ENCODE measurements at places on chromosomes 7 and 10. TPM values are rescaled to one million over a fixed set of nuclear protein-coding genes. Genes with fewer than 3 reads are reported as not detected.

ZNF775 gene
- 7.1 TPM for total RNA-seq

DENND2A gene
- not detected for total RNA-seq

GPR85 gene
- not detected for total RNA-seq

NKX1-2 gene
- total RNA-seq: not detected

RGS10 gene
- total RNA-seq: 137 TPM

PMPCB gene
- 63.9 TPM for total RNA-seq

POR gene
- 34.0 TPM for total RNA-seq

NODAL gene
- total RNA-seq: 0.25 TPM

DNA sequence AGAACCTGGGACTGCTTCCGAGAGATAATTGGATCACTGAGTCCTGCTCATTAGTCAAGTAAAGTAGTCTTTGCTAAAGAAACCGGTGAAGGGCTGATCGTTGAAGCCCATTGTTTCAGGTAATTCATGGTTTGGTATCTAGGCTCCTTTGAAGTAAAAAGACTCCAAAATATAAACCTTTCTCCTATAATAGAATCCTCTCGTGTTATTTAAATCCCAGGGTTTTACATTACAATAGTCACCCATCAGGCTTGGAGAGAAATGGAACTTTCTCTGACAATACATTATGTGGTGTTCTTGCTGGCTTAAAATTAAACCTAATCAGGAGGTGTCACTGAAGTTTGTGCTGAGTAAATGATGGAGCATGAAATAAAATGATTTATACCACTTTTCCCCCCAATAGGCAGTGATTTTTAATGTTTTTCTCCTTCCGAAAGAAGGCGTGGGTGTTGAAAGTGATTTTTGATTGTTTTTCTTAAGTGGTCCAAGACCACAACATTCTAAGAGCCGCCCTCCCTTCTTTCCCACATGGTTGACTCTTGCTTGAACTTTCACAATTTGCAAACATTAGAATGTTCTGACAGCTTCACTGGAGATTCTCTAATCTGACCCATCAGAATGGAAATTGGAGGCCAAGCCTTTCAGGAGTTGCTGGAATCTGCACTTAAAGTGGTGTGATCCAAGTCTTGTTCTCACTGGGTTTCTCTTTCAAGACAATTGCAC lies 44.2 kb downstream of the LRMDA start:
- no peaks in the 10 kb centered on the region for H3K36me3 ChIP-seq
- H3K4me3 ChIP-seq: no peak overlapping the region
- no peak for DNase-seq

GRCh38 chr7:28180364-28181147 lies at the start of gene JAZF1:
TSS of gene JAZF1 (minus strand) at chr7:28180795.
- DNase-seq: peak; percentile 39
- peak within 1 kb of the TSS; percentile 30 for H3K27ac ChIP-seq
- H3K36me3 ChIP-seq: peaks cover 6% of the 10 kb centered on the region
- H3K4me1 ChIP-seq: peaks cover 14% of the 10 kb centered on the region

DNA sequence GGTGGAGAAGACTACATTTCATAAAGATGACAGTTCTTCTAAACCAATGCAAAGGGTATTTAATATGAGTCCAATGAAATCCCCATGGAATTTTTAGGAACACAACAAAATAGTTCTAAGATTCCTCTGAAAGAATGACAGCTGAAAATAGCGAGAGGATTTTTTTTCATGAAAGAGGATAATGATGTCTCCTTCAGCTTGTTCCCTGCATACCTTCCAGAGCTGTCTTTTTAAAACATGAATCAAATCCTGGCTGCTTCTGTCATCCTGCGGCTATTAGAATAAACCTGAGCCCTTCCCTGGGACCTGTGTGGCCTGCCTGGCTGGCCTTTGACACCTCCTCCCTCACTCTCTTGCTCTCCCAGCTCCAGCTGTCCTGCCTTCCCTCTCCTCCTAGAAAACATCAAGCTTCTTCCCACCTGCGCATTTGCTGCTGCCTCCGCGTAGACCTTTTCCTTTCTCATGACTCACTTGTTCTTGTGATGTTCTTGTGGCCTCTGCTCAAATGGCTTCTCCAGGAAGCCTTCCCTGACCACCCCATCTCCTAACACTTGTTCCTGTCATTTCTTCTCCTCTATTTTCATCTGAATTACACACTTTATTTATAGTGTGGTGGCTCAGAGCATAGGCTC lies 57.4 kb downstream of the EEPD1 start:
- no peak overlapping the region for H3K4me3 ChIP-seq
- no peaks in the 10 kb centered on the region for H3K36me3 ChIP-seq
- H3K27ac ChIP-seq: no peak overlapping the region
- peaks cover 25% of the 10 kb centered on the region for H3K4me1 ChIP-seq
- DNase-seq: no peak

DNA sequence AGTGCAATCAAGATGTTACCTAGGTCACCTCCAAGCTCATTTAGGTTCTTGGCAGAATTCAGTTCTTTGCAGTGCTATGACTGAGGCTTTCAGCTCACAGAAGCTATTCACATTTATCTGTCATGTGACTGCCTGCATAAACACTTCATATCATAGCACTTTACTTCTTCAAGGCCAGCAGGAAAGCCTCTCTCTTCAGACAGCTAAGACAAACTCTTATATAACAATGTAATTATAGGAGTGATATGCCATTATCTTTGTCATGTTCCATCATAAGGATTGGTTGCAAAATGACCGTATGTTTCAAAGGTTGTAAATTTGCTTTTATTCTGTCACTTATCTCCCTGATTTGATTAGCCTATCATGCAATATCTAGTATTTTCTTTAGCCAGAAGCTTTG lies 78.8 kb upstream of the TMEM196 start:
- no peaks in the 10 kb centered on the region for H3K27me3 ChIP-seq
- H3K4me1 ChIP-seq: no peaks in the 10 kb centered on the region
- no peaks in the 10 kb centered on the region for H3K36me3 ChIP-seq
- H3K4me3 ChIP-seq: no peak overlapping the region
- DNase-seq: no peak

DNA sequence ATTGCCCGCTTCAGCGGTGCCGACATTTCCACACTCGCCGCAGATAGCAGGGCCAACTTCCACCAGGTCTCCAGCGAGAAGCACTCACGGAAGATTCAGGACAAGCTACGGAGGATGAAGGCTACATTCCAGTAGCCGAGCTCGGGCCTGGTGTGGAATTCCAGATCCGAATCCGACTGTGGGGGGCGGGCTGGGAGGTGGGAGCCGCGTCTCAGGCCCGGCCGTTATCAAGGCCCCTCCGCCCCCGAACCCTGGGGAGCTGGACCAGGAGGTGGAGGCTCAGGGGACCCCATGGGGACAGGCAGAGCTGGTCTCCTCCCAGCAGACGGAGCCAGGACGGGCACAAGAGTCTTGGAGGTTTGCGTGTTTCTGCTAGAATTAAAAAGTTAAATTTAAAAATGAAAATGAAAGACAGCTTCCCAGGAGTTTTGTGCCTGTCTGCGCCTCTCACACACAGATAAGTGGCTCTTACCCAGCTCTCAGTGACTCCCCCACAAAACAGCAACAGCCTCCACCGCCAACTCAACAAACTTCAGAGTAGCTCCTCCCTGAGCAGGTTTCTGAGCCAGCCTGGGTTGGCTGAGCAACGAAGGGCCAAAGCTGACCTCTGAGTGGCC lies 5.2 kb upstream of the UTF1 start:
- peaks cover 7% of the 10 kb centered on the region for H3K36me3 ChIP-seq
- H3K27me3 ChIP-seq: peaks cover 30% of the 10 kb centered on the region
- DNase-seq: no peak
- H3K4me1 ChIP-seq: peaks cover 32% of the 10 kb centered on the region
- H3K4me3 ChIP-seq: peak overlapping the region; percentile 44

GRCh38 chr7:33558549-33559323 lies 346.6 kb upstream of the BMPER start:
- no peak overlapping the region for H3K27ac ChIP-seq
- no peak for DNase-seq
- H3K27me3 ChIP-seq: no peaks in the 10 kb centered on the region

DNA sequence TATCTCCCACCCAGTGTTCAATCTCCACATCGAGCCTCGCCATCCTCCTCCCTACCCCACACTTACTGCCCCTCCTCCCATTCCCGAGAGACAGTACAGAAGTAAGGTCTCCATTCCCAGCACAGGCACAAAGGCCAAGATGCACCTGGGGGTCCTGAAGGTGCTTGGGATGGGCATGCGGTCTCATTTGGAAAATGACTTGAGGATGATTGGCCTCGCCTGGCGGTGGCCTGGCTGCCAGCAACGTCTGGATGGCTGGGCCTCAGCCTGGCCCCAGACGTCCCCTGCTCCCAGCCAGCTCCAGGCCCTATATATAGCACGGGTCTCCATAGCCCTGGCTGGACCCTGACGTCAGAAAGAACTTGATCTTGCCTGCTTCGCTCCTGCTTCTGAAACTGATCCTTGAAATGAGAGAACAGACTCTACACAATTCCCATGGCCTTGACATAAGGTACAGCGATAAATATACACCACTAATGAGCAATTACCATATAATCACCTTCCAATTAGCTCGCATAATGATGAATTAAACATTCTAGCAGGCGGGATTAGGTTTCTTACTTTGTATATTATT lies 11.8 kb downstream of the EMX2 start:
- H3K27ac ChIP-seq: no peak overlapping the region
- no peak for DNase-seq
- H3K36me3 ChIP-seq: no peaks in the 10 kb centered on the region
- H3K27me3 ChIP-seq: peaks cover 57% of the 10 kb centered on the region
- H3K4me1 ChIP-seq: peaks cover 12% of the 10 kb centered on the region

- DNase-seq: no peak
- peaks cover 32% of the 10 kb centered on the region for H3K27me3 ChIP-seq
- H3K27ac ChIP-seq: no peak overlapping the region
Observed at GRCh38 chr10:84607523-84607922, 279.1 kb downstream of the CCSER2 start.

DNA sequence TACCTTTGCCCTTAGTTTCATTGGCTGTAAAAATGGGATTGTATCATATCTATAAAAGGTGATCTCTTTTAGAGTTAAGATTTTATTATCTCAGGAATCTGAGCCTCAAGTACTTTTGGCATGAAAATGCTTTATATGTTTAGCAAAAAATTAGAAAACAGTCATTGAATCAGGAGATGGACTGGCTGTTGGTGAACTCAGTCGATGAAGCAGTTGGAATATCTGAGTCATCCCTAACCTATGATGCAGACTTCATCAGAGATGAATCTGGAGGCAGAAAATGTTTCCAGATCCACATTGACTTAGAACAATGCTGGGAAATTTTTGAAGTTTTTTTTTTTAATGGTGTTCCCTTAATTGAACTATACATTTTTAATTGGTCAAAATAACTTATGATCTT lies 228.5 kb downstream of the SLC25A13 start:
- H3K27ac ChIP-seq: no peak overlapping the region
- H3K36me3 ChIP-seq: no peaks in the 10 kb centered on the region
- H3K4me3 ChIP-seq: no peak overlapping the region
- no peak for DNase-seq
- peaks cover 17% of the 10 kb centered on the region for H3K27me3 ChIP-seq
- H3K4me1 ChIP-seq: no peaks in the 10 kb centered on the region

- H3K4me1 ChIP-seq: no peaks in the 10 kb centered on the region
- no peaks in the 10 kb centered on the region for H3K27me3 ChIP-seq
- no peak overlapping the region for H3K4me3 ChIP-seq
- H3K36me3 ChIP-seq: no peaks in the 10 kb centered on the region
- no peak for DNase-seq
- H3K27ac ChIP-seq: no peak overlapping the region
Observed at GRCh38 chr7:42348071-42348470, 111.1 kb upstream of the GLI3 start.

DNA sequence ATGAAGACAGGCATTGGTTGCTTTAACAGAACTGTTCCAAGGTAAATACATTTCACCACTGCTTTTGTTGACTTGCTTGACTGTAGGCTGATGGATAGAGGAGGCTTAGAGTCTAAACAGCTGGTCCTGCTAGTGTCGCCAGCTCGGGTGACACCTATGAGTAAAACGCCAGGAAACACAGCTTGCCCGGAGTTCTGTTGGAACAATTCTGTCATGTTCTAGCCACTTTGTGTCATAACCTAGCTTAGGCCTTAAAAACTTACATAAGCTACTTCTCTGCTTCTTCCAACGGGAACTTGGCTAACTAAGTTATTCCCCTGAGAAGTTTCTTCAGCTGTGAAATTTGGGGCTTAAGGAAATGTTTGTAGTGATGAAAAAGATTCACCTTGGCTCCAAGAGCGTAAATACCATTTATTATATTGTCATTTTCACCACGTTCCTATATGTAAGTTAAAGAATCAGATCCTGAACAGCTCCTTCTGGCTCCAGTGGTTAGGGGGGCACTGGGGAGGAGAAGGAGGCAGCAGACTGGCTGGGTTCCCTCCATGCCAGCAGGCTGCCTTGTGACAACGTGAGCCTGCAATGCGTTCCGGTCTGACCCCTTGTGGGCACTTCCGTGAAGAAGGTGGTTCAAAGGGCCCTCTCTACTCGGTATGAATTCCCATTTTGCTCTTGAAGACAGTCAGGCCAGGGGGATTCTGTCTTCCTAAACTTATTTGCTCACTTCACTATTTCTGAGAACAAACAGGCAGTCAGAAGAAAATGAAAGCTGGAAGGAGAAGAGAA lies 253.2 kb downstream of the BMPER start:
- no peaks in the 10 kb centered on the region for H3K27me3 ChIP-seq
- no peak overlapping the region for H3K4me3 ChIP-seq
- no peak for DNase-seq
- no peak overlapping the region for H3K27ac ChIP-seq
